ENCODE measurements at places on chromosomes 11 and 22. TPM values are rescaled to one million over a fixed set of nuclear protein-coding genes. Genes with fewer than 3 reads are reported as not detected.
A peak's percentile ranks its signal among the peaks of the same experiment; 100 is the strongest.

- DNase-seq: no peak
- H3K27ac ChIP-seq: peak overlapping the region; percentile 93
- H3K4me1 ChIP-seq: peaks cover 65% of the 10 kb centered on the region
- H3K36me3 ChIP-seq: no peaks in the 10 kb centered on the region
These were observed 11.1 kb downstream of the C11orf91 start for GRCh38 chr11:33689501-33689900.

DNA sequence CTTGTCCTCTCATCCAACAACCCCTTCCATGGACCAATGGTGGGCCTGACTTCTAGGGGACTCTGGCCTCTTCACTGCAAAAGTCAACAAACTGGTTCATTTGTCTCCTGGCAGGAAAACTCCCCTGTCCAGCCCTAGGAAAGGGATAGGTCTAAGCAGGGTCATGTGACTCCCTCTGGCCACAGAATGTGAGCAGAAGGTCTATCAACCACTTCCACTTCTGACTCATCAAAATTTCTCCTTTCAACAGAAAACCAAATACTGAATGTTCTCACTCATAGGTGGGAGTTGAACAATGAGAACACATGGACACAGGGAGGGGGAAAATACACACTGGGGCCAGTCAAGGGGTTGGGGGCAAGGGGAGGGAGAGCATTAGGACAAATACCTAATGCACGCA is 1.3 kb upstream of the ISX start:
- H3K36me3 ChIP-seq: no peaks in the 10 kb centered on the region
- no peak for DNase-seq
- H3K4me3 ChIP-seq: no peak overlapping the region
- H3K4me1 ChIP-seq: no peaks in the 10 kb centered on the region
- no peak overlapping the region for H3K27ac ChIP-seq
- peaks cover 30% of the 10 kb centered on the region for H3K27me3 ChIP-seq

DNA sequence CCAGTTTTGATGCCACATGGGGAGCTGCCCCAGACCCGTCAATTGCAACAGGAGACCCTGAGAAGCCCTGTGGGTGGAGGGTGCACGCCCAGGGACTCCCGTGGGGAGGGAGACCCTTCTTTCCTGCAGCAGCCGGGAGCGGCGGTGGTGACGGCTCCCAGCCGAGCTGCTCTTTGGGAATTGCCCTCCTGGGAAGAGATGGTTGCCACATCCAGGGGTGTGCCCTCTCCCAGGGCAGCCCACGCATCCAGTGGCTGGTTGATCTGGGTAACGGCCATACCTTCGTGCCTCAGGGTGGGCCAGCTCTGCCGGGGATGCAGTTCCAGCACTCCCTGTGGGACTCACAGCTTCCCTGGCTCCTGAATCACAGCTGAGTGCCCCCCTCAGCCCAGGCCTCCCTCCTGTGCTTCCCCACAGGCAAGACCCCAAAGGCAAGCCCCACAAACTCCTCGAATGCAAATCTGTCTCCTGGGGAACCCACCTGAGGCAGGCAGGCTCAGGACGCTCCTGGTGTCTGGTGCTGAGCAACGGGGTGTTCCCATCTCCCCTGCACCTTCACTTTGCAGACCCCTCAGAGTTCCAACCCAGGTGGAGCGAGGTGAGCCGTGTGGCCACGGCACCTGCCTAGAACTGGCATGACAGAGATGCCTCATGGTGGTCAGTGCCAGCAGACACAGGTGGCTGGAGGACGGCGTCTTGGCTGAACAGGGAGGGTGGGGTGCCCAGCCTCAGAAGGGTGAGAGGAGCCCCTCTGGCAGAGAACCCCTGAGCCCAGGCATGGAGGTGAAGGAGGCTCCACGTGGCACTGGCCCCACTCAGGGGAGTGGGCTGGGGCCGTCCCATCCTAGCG is 1027.4 kb downstream of the BRD1 start:
- H3K4me3 ChIP-seq: no peak overlapping the region
- no peaks in the 10 kb centered on the region for H3K4me1 ChIP-seq
- peaks cover 57% of the 10 kb centered on the region for H3K27me3 ChIP-seq
- H3K36me3 ChIP-seq: no peaks in the 10 kb centered on the region

- DNase-seq: no peak
- H3K36me3 ChIP-seq: no peaks in the 10 kb centered on the region
- no peak overlapping the region for H3K4me3 ChIP-seq
- H3K27ac ChIP-seq: no peak overlapping the region
- peaks cover 79% of the 10 kb centered on the region for H3K27me3 ChIP-seq
These were observed 27.5 kb downstream of the MOV10L1 start for GRCh38 chr22:50117168-50117762.

DNA sequence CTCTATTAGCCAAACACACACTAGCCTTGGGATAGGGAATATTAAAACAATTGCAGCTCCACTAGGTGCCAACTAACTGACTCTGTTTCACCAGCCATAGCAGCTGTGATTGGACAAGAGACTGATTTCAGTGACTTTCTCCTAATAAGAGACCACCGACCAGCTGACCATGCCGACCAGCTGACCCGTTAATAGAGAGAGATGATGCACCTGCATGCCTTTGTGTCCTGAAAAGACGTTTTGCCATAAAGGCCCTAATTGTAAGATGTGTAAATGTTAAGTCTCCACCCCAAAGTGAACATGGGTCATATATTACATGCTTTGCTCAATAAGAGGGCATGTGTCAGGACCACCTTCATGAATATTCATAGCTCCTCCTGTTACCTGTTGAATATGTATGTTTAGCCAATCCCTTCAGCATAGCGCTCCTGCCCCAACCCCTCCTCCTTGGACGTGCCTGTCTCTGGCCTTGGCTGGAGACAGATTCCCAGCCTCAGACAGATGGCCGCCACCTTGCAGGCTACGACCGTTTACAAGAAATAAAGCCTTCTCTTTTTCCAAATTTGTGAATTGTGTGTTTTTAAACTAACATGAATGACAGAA is 1.3 kb upstream of the NADSYN1 start:
- H3K27ac ChIP-seq: peak overlapping the region; percentile 85
- H3K4me1 ChIP-seq: peaks cover 58% of the 10 kb centered on the region
- H3K4me3 ChIP-seq: peak overlapping the region; percentile 97
- H3K36me3 ChIP-seq: peaks cover 18% of the 10 kb centered on the region

DNA sequence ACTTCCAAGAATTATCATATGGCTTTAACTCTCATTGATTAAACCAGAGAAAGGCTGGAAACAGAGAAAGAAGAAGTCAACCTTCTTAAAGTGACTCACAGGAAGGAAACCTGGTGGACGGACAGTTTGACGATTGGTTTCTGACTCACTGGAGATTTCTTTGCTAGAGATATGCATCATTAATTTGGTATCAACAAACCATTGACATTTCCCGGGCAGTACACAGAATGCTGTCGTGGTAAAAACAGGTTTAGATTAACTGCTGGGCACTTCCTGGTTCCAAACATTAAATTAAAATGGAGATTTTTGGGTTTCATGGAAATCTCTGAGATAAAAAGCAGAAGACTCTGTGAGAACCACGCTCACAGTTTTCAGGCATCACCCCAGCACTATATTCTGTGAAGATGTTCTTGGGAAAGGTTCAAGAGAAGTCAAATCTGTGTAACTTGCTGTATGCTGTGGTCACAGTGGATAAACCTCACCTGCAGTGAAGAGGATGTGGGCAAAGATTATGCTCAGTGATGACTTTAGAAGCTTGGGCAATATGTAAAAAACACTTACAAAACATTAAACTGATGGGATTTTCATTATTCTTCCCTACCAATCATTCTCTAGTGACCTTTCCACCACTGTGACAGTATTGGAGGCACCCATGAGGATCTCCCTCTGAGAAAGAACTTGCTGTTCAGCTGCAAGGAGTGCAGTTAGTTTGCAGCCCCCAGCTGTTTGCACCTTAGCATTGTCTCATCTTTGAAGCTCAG is 61.1 kb upstream of the CD44 start:
- H3K4me3 ChIP-seq: no peak overlapping the region
- no peaks in the 10 kb centered on the region for H3K27me3 ChIP-seq
- DNase-seq: no peak

DNA sequence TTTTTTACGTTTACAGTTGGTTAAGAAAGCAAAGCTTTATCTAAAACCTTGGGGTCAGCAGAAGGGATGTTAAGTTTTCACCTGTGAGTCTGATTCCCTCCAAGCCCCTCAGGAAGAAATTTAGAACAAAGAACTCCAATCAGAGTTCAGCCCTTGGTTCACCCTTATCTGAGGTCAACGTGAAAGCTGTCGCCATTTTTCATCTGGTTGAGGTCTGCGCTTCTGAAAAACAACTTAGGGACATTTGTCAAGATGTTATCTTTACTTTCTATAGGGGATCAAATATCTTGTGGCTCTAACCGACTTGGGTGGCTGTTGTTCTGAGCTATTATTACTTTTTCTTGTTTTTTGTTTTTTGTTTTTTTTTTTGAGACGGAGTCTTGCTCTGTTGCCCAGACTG is 30.0 kb downstream of the RGL4 start:
- no peak for DNase-seq
- H3K27ac ChIP-seq: no peak overlapping the region
- no peak overlapping the region for H3K4me3 ChIP-seq
- H3K4me1 ChIP-seq: peaks cover 18% of the 10 kb centered on the region
- H3K36me3 ChIP-seq: no peaks in the 10 kb centered on the region

The ANO1 gene
- 7.7 TPM for total RNA-seq
